ENCODE measurements at places on chromosomes 16 and 17.

DNA sequence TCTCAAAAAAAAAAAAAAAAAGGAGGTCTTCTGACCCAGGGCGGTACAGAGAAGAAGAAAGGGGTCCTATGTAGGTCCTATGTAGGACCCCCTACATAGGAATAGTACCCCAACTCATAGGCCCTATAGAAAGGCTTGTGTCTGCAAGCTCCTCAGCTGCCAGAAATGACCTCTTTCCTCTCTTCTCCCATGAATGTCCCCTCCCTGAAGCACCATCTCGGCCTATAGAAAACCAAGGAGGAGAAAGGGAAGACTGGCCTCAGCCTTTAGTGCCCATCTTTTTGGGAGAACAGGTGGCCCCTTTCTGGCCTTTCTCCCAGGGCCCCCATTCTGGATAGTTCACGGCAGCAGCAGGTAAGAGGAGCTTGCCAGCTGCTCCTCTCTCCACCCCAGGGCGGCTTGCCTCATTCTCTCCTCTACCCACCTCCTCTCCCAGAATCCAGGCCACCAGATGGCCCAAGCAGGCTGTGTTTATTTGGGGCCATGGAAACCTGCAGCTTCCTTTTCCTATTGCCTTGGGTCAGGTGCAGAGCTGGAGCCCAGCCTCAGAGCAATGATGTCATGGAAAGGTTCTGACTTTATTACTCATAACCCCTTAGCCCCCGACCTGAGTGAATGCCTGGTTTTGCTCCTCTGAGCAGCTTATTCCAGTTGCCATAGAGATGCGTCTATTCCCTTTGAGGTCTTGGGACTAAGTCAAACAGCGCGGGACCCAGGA, 1.6 kb upstream of the MRPL58 start:
- no peak for DNase-seq

DNA sequence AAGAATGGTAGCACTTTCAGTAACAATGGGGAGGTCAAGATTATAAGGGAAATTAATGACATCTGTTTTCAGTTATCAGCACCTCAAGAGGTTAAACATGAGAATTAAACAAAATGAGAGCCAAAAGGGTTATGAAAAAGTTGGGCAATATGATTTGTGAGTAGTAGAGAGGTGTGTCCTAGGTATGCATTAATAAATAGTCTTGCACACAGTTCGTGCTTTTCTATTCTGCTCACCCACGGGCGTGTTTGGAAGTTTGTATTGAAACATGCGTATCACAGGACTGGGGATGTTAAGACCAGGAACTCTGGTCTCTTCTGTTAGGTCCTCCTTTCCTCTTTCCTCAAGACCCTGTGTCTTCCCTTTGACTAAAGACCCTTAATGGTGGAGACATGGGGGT, 6.0 kb downstream of the BPTF start:
- DNase-seq, result no peak

DNA sequence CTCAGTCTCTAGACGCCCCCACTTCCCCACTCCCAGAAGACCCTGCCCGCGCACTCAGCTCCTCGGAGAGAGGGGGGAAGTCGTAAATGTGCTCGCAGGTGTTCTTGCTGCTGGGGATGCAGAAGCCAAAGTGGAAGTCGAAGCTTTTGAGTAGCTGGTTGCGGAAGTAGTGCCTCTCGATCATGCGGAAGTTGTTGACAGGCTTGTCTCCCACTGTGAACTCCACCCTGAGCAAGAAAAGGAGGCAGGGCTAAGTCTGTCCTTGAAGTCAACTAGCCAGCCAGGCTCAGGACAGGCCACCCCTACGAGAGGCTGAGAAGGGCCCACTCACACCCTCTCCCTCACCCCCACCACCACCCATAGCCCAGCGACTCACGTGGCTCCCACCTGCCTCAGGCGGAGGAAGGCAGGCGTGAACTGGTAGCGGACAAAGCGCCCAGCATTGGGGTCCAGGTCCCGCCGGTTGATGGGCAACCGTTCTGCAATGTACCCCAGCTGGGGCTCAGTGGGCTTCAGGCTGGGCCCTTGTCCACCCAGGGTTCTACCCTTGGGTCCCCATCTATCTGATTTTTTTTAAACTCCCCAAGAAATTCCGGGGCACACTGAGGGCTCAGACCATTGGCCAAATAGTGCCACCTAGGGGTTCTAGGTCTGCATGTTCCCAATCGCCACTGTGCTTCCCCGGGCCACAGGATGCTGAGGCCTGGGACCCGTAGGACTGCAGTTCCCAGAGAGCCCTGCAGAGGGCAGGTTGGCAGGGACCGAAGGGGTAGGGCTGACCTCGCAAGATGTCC, 4.6 kb downstream of the UNC119 start:
- peak; percentile 82 for DNase-seq

DNA sequence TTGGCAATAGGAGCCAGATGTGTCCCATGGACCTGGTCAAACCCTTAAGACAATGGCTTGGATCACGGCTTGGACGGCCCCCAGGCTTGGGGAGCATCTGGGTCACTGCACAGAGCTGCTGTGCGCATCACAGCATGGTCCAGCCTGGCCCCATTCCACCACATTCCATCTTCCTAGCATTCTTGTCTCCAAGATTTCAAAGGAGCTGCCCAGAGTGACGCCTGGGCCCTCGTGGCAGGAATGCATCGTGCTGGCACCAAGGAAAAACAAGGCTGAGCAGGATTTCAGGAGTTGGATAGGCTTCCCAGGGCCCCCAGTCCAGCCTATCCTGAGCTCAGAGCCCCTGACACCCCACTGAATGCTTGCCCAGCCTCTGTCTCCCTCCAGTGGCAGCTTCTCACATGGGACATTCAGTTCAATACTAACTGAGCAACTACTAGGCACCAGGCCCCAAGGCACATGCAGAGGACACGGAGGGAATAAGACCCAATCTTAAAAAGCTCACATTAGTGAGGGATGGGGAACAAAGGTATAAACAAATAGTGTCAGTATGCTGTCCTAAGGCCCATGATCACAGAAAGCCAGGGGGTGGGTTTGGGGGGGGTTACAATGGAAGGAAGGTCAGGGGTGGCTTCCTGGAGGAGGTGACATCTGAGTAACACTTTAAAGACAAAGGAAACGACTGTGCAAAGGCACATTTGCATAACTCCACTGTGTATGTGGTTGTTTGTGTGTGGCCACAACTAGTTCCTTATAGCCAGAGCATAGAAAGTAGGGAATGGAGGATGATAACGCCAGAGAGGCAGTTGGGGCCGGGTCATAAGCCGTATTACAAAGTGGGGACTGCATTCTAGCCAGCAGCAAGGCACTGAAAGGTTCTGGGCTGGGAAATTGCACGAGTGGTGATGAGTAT, 34.1 kb downstream of the TK2 start:
- peak; percentile 62 for DNase-seq

Data from upper lobe of left lung (tissue), 6 donors.